CD14-positive monocyte (primary cell): ENCODE measurements at places on chromosomes 1 and 21. TPM values are rescaled to one million over a fixed set of nuclear protein-coding genes. Genes with fewer than 3 reads are reported as not detected.
A peak's percentile ranks its signal among the peaks of the same experiment; 100 is the strongest.

GRCh38 chr1:11984576-11984975 lies 4.3 kb downstream of the MFN2 start:
- peaks cover 29% of the 10 kb centered on the region for H3K36me3 ChIP-seq
- H3K27me3 ChIP-seq: no peaks in the 10 kb centered on the region
- H3K4me3 ChIP-seq: peak overlapping the region; percentile 31
- DNase-seq: no peak
- H3K4me1 ChIP-seq: peaks cover 49% of the 10 kb centered on the region

- peaks cover 26% of the 10 kb centered on the region for H3K36me3 ChIP-seq
- H3K4me3 ChIP-seq: peak overlapping the region; percentile 21
- no peaks in the 10 kb centered on the region for H3K27me3 ChIP-seq
- peak overlapping the region; percentile 76 for H3K27ac ChIP-seq
These were observed 9.2 kb downstream of the BACH1 start for GRCh38 chr21:29307718-29308455.

DNA sequence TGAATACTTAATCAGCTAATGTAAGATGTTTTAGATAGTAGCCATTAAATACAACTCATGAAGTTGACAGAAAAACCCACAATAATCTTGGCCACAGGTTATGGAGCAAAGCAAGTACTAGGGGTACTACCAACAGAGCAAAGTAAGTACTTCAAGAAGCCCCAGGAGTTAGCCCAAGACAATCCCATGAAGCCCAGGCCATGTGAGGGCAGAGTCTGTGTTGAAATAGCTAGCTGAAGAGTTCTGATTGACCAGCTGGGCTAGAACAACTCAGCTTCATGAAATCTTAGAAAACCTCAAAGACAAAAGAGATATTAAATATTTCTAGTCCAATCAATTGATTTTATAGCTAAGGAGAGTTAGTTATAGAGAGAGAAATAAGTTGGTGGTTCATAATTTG lies 212.9 kb upstream of the HOOK1 start:
- no peaks in the 10 kb centered on the region for H3K36me3 ChIP-seq
- DNase-seq: no peak
- H3K4me3 ChIP-seq: no peak overlapping the region
- no peaks in the 10 kb centered on the region for H3K4me1 ChIP-seq

DNA sequence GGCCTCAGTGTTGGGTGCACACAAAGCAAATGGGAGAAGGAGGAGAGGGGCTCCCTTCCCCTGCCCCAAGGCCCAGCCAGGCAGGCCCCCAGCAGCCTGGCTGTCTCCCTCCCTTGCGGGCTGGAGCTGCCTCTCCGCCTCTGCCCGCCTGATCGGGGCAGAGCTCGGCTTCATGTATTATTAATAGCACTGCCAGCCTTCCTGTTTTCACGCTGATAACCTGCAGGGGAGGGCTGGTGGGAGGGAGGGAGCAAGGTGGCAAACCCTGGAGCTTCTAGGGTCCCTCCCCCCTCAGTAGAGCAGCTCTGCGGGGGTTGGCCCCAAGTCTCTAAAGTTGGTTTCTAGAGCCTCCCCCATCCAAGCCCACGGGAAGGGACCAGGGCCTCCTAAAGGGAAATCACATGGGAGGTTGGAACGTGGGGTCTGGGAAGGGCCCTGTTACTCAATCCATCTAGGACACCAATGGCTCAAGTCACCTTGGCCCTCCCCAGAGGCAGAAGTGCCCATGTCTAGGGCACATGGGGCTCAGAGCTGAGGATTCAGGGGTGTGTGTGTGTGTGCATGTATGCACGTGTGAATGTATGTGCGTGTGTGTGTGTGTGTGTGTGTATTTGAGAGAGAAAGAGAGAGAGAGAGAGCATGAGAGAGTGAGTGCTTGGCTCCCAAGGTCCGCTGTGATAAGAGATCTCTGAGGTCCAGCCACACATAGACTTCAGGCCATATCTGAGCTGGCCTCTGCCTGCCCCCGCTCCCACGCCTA lies 21.8 kb upstream of the POU3F1 start:
- DNase-seq: no peak
- H3K4me3 ChIP-seq: no peak overlapping the region
- no peaks in the 10 kb centered on the region for H3K36me3 ChIP-seq
- H3K4me1 ChIP-seq: no peaks in the 10 kb centered on the region
- H3K27ac ChIP-seq: no peak overlapping the region

DNA sequence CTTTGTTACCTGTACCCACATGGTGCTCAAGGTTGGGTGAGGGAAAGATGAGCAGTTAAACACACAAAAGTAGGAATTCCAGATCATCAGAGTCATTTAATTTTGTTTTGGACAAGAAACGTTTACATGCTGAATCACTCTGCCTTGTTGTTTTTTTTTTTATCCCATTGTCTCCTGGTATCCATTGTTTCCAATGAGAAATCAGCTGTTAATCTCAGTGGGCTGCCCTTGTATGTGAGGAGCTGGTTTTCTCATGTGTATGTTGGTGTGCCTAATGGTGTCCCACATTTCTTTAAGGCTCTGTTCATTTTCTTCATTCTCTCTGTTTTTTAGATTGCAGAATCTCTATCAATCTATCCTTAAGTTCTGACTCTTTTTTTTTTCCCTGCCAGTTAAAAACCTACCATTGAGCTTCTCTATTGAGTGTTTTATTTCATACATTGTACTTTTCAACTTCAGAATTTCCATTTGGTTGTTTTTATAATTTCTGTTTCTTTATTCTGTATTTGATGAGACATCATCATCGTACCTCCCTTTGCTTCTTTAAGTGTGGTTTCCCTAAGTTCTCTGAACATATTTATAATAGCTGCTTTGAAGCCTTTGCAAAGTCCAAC lies 8.8 kb upstream of the OBSCN start:
- no peak overlapping the region for H3K27ac ChIP-seq
- no peak overlapping the region for H3K4me3 ChIP-seq
- no peaks in the 10 kb centered on the region for H3K36me3 ChIP-seq
- no peak for DNase-seq
- no peaks in the 10 kb centered on the region for H3K27me3 ChIP-seq
- no peaks in the 10 kb centered on the region for H3K4me1 ChIP-seq

DNA sequence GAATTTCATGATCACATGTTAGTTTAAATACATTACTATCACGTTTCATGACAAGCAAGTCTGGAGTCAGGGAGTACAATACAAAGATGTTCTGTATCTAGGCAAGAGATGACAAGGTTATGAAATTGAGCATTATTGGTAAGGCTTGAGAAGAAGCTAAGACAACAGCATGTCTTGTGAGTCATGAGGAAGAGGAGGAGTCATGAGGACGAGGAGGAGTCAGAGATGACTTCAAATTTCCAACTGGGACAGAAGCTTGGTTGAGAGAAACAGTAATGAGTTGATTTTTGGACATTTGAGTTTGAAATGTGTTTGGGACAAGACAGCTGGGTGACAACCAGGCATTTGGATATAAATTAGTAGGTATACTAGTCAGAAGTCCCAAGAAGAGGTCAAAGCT lies 4.3 kb upstream of the UBE2U start:
- no peaks in the 10 kb centered on the region for H3K36me3 ChIP-seq
- no peaks in the 10 kb centered on the region for H3K27me3 ChIP-seq
- no peak overlapping the region for H3K4me3 ChIP-seq
- DNase-seq: no peak
- H3K4me1 ChIP-seq: no peaks in the 10 kb centered on the region
- H3K27ac ChIP-seq: no peak overlapping the region

DNA sequence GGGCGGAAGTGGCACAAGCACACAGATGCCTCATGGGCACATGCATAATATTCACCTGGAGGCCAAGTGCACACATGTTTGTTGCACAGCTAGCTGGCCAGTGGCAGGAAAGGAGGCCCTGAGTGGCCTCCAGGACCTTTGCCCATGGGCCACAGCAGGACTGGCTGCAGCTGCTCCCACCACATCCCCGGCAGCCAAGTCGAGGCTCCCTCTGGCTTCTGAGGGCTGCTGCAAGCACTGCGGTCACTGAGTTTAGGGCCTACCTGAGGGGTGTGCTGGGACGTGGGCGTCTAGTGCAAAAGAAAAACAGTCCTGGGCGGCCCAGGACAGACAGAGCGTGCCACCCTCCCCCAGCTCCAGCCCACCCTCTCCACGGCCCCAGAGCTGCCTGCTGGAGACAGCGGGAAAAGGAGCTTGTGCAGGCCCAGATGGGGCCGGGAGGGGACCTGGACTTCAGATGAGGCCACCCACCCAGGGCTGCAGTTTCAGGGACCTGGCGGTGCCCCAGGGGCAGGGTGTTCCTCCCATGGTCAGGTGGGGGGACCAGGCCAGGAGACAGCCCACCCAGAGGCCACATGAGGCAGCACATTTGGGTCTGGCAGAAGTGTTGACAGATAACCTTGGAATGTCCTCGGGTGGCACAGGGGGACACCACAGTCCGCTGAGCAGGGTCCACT lies 265.9 kb upstream of the VAMP3 start:
- H3K27me3 ChIP-seq: no peaks in the 10 kb centered on the region
- H3K4me3 ChIP-seq: no peak overlapping the region
- no peak for DNase-seq
- H3K4me1 ChIP-seq: no peaks in the 10 kb centered on the region
- H3K27ac ChIP-seq: no peak overlapping the region

The MPL gene
- not detected for polyA plus RNA-seq

The ANGEL2 gene
- polyA plus RNA-seq: 16.8 and 29.0 TPM in 2 replicates
